ENCODE measurements at places on chromosomes 2 and 18.

DNA sequence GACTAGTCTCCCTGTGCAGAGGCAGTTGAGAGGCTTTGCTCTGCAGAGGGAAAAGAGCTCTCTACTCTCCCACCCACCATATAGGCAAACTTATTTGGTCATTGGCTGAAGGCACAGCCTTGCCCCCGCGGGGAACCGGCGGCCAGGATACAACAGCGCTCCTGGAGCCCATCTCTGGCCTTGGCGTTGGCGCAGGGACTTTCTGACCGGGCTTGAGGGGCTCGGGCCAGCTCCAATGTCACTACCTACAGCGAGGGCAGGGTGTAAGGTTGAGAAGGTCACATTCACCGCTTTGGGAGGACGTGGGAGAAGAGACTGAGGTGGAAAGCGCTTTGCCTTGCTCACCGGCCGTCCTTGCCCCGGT, 2.2 kb downstream of the ONECUT2 start:
- peak; percentile 40 for DNase-seq

- DNase-seq = no peak
These were observed 441.4 kb downstream of the PARD3B start for GRCh38 chr2:204986641-204987040.

GRCh38 chr2:101200676-101201075, 49.5 kb upstream of the TBC1D8 start:
- DNase-seq = no peak

DNA sequence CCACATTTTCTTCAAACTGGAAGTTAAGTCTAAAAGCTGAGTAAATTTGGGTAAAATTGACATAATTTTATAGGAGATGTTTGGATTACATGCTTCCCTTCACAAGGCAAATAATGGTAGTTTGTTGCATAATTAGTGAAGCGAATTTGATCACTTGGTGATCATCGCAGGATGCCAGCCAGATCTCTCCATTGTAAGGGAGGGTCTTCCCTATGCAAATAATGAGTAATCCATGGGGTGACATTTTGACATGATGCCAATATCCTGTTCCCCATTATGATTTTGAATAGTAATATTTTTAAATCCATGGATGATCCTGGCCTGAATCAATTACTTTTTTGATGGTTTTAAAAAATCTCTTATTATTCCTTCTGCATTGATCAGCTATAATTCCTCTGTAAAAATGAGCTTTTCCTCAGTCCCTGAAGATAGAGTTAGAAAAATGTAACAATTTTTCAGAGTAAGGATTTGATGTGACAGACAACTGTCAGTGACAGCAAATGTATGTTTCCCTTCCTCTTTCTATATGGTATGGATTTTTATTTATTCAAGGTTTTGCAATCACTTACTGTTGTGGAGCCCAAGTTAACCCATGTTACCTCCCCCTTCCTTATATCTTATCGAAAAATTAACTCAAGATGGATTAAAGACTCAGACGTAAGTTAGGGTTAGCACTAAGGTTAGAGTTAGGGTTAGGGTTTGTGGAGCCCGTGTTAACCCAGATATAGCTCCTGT, 21.4 kb downstream of the CCL20 start:
- no peak for DNase-seq

- no peak for DNase-seq
These were observed 46.7 kb downstream of the ANO7 start for GRCh38 chr2:241234962-241235740.

- DNase-seq = no peak
These were observed 546.7 kb upstream of the ID2 start for GRCh38 chr2:8134985-8135682.

- DNase-seq = no peak
These were observed 2178.3 kb upstream of the PIK3C3 start for GRCh38 chr18:39776766-39777165.

DNA sequence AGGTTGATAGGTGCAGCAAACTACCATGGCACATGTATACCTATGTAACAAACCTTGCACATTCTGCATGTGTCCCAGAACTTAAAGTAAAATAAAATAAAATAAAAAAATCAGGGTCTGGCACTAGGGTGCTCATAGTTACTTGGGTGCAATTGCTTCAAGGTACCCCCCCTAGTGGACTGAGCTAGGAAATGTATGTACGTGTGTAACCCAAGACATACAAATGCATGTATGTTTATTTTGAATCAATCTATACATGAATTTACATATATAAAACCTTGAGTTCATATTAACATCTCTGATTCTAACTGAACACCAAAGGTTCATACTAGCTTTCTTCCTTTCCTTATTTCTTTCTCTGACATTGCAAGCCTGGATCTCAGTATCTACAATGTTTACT, 51.5 kb downstream of the USP37 start:
- DNase-seq = peak; percentile 36

- DNase-seq = no peak
These were observed 250.8 kb upstream of the DLGAP1 start for GRCh38 chr18:4705894-4706293.

GRCh38 chr2:54271189-54271588, 15.2 kb upstream of the TSPYL6 start:
- no peak for DNase-seq

DNA sequence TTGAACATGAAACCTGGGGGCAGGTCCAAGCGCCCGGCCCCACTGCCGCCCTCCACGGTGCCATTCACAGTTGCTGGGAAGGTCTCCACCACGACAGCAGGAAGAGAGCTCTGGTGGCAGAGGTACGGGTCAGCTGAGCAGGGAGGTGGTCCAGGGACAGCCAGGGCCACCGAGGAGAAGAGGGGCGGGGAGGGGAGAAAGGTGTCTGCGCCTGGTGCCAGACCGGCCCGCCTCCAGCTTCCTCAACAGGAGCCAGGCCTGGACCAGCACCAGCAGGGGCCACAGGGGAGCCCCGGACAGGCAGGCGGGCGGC, 56.2 kb downstream of the BIN1 start:
- no peak for DNase-seq

DNA sequence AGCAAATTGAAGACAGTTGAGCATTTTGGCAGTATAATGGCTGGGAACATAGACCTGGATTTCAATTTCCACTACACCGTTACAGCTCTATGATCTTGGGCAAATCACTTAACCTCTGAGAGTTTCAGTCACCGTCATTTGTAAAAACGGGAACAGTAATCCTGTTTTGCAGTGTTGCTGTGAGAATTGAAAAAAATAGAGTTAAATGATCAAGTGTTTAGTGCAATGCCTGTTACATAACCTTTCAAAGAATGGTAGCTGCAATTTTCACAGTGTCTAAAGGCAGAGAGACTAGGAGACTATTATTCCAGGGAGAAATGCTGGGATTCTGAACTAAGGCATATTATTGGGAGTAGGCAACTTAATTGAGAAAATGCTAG, 2.0 kb downstream of the AGPS start:
- no peak for DNase-seq

GRCh38 chr2:9807555-9808305, 35.5 kb upstream of the TAF1B start:
- DNase-seq = no peak

- DNase-seq = no peak
These were observed 783.6 kb upstream of the ZEB2 start for GRCh38 chr2:145303536-145303935.

GRCh38 chr2:171365778-171366177, 68.0 kb downstream of the METTL8 start:
- DNase-seq = peak; percentile 39

GRCh38 chr2:150124739-150125138, 362.7 kb downstream of the RND3 start:
- no peak for DNase-seq

GRCh38 chr2:66583881-66584280, 149.0 kb downstream of the MEIS1 start:
- DNase-seq = no peak
